NCI-H526 treated with DMSO at 0.1 percent for 48 hours (cell line): ENCODE measurements at places on chromosomes 16 and 17.

- DNase-seq, result no peak
These were observed 7.2 kb downstream of the LPO start for GRCh38 chr17:58245428-58246103.

DNA sequence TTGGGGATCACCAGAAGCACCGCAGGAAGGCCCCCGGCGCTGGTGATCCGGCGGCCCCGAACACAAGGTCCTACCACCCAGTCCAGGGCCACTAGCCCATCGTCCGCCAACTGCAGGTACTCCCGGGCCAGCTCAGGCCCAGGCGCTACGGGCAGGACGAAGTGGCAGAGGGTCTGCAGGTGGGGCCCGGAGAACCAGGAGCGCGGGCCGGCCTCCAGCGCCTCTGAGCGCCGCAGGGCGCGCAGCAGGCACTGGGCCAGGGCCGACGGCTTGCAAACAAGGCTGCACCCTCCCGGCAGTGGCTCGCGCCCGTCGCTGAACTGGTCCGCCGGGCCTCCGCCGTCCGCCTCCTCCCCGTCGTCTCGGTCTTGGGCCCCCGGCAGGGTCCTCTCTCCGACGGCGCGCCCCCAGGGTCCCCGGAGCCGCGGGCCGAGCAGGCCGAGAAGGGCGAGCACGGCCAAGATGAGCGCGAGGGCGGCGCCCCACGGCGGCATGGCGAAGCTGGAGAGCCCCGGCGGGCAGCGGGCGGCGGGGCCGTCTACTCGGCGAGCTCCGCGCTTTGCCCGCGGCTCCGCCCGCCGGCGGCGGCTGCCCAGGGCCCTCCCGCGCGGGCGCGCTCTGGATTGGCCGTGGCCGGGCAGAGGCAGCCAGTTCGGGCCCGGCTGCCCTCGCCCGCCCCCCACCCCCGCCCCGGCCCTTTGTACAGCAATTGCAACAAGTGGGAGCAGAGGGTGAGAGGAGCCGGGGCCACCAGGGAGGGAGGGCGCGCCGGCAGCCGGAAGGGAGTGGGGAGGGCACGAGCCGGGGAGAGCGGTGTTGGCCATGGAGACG is at the start of gene ABHD15:
Gene ABHD15 (minus strand): TSS at position 565 of the 831 bp plus-strand sequence. CDS start 71 bp downstream, at position 494.
- DNase-seq, result peak; percentile 66

DNA sequence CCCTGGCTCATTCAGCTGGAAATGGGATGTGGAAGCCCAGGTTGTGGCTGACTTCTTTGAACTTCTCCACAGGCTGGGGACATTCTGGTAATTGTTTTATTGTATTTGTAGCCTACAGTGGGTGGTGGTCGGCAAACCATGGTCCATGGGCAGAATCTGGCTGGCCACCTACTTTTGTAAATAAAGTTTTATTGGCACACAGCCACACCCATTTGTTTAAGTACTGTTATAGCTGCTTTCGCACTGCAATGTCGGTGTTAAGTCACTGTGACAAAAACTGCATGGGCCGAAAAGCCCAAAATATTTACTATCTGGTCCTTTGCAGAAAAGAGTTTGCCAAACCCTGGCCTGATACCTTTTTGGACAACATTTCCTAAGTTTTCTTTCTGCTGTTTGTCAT is 86.2 kb downstream of the NTN1 start:
- DNase-seq, result no peak

DNA sequence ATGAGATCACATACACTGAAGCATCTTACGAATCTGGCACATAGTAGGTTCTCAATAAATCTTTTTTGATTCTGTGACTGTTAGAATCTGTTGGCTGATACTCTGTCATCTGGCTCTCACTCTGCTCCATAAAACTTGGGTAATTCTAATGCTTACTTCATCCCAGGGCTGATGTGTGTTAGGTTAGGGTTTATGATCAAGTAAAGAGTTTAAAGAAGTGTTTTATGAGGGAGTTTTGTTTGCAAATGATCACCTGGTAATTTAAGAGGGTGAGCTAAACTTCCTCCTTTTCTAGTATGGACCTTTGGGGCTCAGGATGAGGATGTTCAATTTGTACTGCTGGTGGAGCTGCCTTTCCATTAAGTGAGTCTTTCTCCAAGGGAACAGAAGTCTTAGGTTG is 364.1 kb downstream of the WWOX start:
- no peak for DNase-seq

- DNase-seq, result no peak
These were observed 6.6 kb upstream of the SUPT4H1 start for GRCh38 chr17:58358408-58359172.

- no peak for DNase-seq
These were observed 1.7 kb downstream of the YBX2 start for GRCh38 chr17:7292729-7293128.

DNA sequence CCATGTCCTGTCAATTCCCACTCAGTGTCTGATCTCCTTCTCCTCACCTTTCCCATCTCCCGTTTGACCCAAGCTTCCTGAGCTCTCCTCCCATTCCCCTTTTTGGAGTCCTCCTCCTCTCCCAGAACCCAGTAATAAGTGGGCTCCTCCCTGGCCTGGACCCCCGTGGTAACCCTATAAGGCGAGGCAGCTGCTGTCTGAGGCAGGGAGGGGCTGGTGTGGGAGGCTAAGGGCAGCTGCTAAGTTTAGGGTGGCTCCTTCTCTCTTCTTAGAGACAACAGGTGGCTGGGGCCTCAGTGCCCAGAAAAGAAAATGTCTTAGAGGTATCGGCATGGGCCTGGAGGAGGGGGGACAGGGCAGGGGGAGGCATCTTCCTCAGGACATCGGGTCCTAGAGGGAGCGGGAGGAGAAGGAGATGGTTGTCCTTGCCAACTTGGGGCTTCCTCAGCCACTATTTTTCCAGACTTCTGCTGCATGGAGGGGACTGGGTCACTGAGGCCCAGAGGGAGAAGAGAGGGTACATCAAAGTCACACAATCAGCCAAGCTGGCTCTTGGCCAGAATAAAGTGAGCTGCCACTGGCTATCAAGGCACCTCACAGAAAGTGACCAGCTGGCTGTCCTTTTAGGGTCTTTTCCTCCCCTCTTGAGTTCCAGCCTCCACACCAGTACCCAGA is 1.9 kb upstream of the TBC1D10B start:
- no peak for DNase-seq

DNA sequence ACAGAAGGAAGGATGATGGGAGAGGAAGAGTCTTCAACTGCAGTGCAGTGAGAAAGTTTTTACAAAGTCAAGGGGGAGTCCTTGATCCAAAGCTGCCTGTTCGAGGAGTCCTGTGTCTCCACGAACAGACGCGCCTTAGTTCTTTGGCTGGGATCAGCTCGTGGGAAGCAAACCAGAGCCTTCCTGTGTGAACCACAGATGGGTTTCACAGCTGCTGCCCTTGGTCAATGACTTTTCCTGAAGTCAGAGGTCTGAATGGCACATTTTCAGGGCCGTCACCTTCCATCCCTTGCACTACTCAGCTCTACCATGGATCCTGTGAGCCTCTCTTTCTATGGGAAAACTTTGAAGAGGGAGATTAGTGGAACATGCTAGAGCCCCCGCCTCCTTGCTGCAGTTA is 4.2 kb upstream of the SBK1 start:
- no peak for DNase-seq

DNA sequence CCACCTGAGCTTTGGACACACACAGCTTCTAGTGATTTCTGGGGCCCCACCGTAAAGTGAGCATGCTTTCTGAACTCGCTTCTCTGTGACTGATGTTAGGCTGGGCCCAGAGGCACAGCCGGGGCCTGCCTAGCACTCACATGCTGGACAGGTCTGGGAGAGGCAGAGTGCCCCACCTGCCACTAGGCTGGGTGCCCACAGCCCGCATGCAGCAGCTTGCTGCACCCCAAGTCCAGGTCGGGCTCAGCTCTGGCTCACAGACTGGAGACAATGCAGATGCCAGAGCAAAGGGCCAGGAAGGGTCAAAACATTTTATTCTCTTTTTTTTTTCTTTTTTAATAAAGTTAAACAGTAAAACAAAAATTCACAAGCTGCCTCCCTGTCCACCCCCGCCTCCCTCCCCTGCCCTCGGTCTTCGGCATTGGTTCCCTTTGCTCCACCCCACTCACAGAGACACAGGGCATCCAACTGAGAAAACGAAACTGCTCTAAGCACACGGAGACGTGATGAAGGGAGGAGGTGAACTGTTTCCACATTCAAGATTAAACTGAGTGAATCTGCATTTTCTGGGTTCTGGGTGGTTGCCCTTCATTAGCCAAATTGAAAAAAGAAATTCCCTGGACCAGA is 9.7 kb downstream of the CNP start:
- no peak for DNase-seq

GRCh38 chr16:85303354-85303883 is 191.1 kb upstream of the CIBAR2 start:
- peak; percentile 3 for DNase-seq

DNA sequence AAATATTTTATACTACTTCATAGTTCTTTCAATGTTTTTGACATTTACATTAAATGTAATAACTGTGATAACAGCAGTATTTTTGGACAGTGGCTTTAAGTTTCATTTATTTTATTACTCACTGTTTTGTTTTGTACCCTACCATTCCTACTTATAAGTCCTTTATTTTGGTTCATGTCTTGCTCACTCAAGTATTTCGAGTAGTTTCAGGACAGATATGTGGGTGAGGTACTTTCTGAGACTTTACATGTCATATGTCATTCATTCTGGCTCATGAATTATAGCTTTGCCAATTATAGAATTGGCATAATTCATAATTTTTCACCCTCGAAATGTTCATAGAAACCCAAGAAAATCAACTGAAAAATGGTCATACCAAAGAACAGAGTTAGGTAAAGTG is 44.4 kb downstream of the PIK3R5 start:
- DNase-seq, result no peak

- no peak for DNase-seq
These were observed 15.8 kb downstream of the NOD2 start for GRCh38 chr16:50709061-50709684.

DNA sequence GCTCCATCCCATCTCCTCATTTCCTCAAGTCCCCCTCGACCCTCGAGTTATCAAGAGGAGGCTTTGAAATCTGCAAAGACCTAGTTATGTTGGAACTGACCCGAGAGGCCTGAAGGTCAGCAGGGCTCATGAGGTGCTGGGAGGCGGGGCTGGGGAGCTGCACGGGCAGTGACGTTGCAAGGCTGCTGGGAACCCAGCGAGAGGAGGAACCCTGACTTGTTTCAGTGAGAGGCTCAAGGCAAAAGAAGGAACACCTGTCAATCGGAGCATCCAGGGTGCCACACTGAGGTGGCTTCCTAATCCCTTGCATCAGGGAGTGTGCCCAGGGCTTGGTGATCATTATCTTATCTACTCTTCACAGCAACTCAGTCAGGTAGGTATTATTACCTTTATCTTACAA is 86.9 kb downstream of the CDH11 start:
- no peak for DNase-seq

DNA sequence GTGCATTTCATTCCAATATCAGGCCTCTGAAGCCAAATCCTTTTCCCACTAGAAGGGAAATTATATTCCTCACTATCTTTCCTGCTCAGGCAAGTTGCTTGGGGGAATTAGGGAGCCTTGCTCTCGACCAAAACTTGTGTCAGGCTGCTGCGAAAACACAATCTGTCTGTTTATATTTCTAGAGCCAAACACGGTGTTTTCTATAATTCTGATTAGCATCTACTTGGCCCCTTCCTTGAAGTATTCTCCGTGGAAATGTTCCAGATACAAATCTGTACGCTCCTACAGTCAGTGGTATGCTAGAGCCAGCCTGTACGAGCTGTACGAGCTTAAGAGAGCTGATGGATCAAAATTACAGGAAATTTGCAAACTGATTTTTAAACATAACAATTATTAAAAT is 299.3 kb upstream of the SALL1 start:
- no peak for DNase-seq

DNA sequence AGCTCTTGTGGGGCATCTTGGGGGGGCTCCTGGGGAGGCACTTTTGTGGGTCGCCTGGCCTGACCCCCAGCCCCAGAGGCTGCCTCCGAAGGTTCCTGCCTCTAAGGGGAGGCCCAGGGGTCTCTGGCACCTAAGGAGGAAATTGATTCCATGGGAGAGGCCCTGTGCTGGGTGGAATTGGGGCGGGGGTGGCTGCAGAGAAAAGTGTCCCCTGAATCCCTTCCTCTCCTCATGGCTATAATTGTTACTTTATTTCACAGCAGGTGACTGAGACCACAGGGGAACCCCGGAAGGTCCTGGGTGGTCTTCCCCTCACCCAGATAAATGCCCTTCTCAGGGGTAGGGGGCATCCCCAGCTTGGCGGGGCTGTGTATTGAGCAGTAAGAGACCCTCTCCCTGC is 3.1 kb downstream of the GLIS2 start:
- no peak for DNase-seq

DNA sequence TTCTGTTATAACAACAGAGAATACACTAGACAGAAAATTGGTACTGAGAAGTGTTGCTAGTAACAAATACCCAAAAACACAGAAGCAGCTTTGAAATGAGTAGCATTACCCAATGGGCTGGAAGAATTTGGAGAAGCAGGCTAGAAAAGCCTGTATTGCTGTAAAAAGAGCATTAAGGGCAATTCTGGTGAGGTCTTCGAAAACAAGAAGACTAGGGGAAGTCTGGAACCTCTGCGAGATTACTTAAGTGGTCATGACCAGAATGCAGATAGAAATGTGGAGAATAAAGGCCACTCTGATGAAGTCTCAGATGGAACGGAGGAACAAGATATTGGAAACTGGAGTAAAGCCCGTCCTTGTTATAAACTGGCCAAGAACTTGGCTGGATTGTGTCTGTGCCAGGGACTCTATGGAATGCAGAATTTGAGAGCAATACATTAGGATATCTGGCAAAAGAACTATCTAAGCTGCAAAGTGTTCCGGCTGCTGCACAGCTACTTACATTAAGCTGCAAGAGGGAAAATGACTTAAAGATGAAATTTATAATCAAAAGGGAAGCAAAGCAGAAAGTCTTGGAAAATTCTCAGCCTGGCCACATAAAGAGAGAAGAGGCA is 44.9 kb upstream of the PEMT start:
- DNase-seq, result no peak

GRCh38 chr17:56896217-56896967 is 17.5 kb downstream of the TRIM25 start:
- no peak for DNase-seq

DNA sequence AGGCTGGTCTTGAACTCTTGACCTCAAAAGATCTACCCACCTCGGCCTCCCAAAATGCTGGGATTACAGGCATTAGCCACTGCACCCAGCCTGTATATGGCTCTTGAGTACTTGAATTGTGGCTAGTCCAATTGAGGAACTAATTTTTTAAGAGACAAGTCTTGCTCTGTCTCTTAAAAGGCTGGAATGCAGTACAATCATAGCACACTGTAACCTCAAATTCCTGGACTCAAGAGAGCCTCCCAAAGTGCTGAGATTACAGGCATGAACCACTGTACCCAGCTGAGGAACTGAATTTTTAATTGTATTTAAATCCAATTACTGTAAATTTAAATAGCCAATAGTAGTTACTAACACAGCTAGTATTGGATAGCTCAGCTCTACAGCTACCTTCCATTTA is 50.6 kb downstream of the MED13 start:
- DNase-seq, result no peak

- DNase-seq, result no peak
These were observed 3.3 kb downstream of the DOK4 start for GRCh38 chr16:57482845-57483545.

GRCh38 chr16:71383054-71383773 is 24.7 kb downstream of the CALB2 start:
- no peak for DNase-seq

- DNase-seq, result no peak
These were observed 23.3 kb upstream of the CCR7 start for GRCh38 chr17:40588552-40588951.
